NCI-H1417 treated with DMSO at 0.1 percent for 48 hours (cell line): ENCODE measurements at places on chromosomes 3 and 15.

DNA sequence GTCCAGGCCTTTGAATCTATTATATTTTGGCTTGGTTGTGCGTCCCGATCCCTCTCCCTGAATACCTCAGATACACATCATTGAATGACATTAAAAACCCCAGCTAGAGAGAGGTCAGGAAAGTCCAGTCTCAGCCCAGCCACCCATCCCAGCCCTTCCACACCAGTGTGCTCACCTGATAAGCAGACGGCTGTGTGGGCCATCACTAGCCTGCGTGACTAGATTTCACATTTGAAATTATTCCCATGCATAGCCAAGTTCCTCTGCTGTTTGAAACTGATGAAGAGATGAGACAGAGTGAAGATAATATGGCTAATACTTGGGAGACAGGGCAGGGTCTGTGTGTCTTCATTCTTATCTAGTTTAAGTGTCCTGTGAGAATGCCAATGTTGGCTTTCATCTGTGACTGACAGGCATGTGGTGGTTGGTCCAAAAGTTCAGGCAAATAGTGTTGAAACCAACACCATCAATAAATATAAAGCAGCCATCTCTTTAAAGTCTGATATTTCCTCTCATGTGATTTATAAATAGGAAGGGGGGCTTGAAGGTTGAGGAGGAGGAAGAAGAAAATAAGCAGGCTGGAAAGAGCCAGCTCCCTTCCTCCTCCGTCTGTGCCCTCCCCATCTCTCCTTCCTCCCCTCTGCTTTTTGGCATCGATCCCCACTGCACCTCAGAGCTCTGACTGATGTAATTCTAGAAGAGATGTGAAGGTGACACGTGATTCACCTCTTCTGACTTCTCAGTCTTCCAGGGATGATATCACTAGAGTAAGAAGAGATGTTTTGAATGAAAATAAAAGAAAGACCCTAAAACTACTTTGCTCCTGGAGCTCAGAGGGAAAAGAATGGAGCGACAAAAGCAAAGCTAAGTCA, 5.1 kb downstream of the FAM43A start:
- no peak for DNase-seq

- DNase-seq = no peak
Observed at GRCh38 chr3:192855434-192855833, 62.2 kb downstream of the MB21D2 start.

- no peak for DNase-seq
Observed at GRCh38 chr3:10195366-10196089, 30.8 kb downstream of the IRAK2 start.

- peak; percentile 14 for DNase-seq
Observed at GRCh38 chr3:157493627-157494550, 9.3 kb downstream of the VEPH1 start.

GRCh38 chr3:74402821-74403220, 211.6 kb downstream of the CNTN3 start:
- DNase-seq = no peak

DNA sequence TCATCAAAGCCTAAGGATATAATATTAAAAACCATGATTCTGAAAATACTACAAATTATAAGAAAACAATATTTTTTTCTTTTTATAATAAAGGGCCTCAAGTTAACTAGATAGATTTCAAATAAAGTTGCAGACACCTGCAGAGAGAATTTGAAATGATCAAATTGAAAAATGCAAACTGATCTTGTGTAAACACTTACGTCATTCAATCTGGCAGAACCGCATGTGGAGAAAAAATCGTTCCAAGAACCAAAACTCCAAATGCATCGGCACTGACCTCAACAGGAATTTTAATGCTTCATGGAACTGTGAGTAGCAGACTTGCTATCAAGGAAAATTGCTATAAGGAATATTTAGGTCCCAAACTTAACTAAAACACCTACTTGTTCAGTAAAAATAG, 17.2 kb downstream of the CPA3 start:
- no peak for DNase-seq

DNA sequence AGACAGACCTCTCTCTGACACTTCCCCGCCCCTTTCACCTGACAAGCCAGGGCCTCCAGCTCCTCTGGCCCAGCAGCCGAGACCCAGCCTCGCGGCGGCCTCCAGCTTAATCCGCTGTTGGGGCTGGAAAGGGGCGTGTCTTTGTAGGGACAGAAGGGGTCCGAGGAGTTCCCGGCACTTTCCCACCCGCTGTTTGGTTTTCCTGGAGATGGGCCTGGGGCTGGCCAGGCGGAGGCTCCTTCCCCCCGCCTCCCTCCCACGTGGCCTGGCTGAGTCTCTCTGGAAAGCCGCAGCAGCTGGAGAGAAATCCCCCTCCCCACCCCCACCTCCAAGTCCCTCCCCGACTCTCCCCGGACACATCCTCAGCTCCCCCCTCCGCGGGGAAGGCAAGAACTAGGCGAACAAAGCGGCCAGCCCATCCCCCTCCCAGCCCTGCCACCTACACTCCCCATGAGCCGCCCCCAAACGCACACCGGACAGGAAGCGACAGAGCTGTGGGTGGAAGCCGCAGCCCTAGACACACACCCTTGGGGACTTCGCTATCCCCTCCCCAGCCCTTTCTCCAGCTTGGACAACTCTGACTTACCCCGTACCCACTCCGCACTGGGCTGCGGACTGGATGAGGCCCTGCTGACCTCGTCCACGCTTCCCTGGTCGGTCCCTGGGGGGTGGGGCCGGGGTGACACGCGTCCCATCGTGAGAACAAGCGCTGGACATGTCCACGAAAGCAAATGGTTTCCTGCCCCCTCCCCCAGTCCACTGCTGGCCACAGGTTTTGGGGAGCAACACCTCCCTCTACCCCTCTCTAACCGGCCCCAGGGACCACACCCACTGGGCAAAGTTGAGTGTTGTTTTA, 1.2 kb downstream of the IGDCC4 start:
- DNase-seq = no peak

DNA sequence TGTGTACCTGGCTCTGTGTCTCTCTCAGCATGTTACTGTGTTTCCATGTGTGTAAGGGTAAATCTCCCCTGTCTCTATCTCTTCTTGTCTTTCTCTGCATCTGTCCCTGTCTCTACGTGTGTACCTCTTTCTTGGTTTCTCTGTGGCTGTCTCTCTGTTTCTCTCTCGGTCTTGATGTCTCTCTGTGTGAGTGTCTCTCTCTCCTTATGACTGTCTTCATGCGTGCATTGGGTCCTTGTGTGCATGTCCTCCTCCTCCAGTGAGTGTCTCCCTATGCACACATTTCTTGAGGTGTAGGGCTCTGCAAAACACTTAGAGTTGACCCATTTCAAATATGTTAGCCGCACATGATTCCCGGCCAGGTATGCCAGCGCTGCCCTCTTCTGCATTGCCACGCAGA, 903.3 kb upstream of the CFAP20DC start:
- DNase-seq = no peak

DNA sequence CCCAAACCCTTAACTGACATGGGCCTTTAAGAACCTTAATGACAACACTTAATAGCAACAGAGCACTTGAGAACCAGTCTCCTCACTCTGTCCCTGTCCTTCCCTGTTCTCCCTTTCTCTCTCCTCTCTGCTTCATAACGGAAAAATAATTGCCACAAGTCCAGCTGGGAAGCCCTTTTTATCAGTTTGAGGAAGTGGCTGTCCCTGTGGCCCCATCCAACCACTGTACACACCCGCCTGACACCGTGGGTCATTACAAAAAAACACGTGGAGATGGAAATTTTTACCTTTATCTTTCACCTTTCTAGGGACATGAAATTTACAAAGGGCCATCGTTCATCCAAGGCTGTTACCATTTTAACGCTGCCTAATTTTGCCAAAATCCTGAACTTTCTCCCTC, 49.9 kb downstream of the PGPEP1L start:
- DNase-seq = no peak

DNA sequence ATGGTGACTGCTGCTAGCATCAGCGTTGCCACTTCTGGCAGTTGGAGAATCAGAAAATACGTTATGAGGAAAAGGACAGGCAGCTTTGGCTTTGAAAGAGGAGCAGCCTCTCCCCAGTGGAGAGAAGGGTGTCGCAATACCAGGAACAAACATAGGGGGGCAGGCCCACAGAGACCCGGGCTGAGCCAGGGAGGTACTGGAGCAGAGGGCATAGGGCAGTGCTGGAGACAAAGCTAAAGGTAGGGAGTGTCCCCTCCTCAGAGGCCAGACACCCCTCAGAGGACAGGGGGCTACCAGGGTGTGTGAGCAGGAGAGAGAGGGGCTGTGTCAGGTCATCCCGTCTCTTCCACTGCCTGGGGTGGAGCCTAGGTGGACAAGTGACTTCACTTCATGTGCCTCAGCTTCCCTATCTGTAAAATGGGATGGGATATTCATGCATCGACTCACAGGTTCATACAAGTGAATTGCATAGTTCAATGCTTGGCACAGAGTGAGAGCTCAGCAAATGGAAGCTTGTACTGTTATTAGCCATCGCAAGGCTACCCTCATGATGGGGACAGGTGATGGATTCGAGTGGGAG, 49.7 kb upstream of the LIMD1 start:
- no peak for DNase-seq

DNA sequence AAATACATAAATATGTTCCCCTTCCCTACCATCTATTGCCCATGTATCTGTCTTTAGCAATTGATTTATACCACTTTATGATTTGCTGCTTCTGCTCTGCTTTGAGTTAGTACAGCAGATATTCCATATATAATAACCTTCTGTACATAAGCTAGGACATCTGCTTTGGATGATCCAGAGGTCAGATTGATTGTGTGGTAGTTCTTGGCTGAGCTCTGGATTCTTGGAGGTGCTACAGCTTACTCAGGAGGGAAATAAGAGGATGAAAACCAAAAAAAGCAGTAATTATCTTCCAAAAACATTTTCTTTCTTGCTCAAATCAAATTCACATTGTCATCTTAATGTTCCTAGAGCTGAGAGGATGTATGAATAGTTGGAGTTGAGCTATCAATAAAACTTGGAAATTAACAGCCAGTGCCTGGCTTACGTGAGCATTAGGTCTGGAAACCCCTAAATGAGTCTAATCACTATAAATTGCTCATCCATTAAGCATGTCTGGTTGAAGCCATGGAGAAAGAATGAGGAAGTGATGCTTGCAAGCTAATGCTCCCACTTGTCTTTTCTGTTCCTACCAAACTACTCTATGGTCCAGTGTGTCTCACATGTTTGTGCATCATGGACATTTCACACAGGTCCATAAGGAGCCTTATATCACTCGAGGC, 36.3 kb upstream of the TMEM42 start:
- no peak for DNase-seq

DNA sequence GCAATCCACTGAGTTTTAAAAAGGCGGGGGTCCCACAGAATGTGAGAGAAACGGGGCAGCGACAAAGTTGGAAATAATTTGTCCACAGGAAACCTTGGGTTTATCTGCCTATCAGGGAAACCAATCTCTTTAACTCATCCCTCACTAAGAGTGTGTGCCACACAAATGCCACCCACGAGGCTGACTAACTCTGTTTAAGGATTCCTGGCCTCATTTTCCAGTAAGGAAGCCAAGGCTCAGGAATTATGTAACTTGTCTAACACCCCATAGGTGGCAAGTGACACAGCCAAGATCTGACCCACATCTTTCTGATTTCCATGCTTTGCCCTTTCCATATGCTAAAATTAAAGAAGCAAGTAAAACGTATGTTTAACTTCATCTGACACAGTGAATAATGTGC, 263.2 kb downstream of the CNTN3 start:
- no peak for DNase-seq

- DNase-seq = no peak
Observed at GRCh38 chr15:94026458-94027304, 204.7 kb upstream of the MCTP2 start.

DNA sequence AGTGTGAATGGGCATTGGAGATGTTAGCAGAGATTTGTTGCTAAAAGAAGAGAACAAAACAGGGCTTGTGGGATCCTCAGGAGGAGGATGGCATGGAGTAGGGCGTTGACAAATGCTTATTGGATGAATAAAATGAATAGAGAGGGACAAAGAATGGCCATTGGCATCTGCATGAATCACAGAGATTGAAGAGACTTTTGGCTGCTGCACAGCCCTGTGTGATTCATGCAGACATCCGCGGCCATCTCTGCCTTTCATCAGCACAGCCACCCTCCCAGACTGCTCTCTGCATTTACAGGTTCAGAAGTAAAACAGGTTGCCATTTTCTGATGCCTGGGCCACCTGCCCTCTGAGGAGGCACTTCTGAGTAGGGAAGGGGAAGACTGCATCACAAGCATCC, 397.9 kb downstream of the EPHB1 start:
- no peak for DNase-seq

- DNase-seq = no peak
Observed at GRCh38 chr3:127670229-127670559, 2.6 kb upstream of the ABTB1 start.

- no peak for DNase-seq
Observed at GRCh38 chr15:75215107-75216004, 13.7 kb downstream of the C15orf39 start.

DNA sequence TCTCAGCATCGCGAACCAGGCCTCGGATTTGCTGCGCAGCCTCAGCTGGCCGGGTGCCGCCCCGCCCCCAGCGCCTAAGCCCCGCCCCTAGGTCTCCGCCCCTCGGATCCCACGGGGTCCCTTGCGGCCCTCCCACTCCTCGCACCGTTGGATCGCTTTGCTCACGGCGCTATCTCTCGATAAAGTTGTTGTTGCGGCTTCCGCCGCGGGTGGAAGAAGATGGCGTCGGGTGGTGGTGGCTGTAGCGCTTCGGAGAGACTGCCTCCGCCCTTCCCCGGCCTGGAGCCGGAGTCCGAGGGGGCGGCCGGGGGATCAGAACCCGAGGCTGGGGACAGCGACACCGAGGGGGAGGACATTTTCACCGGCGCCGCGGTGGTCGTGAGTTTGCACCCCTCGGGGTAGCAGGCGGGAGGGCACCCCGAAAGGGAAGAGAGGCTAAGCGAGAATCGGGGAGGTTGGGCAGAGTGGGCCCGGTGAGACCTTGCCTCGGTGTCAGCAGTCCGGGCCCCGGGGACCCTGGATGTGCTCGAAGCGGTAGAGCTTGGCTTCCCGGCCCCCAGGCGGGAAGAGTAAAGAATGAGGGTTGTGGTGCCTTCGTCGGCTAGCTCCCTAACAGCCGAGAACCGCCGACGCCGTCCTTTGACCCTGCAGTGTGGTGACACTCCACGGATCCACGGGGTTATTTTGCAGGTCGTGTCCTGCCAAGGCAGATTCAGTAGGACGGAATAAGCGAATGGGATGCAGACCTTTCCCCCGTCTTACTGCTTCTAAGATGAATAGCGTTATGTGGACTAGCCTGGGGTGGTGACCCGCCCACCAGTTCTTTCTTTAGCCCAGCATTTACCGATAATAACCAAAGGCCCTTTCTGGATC, at the start of gene SNX1:
Gene SNX1 (plus strand): TSS at position 188 of the 873 bp plus-strand sequence. CDS start 32 bp downstream, at position 220.
- peak; percentile 47 for DNase-seq

GRCh38 chr15:84919106-84919667, 34.7 kb downstream of the SLC28A1 start:
- DNase-seq = no peak

GRCh38 chr3:53102601-53103147, 27.6 kb downstream of the RFT1 start:
- DNase-seq = no peak
